ENCODE measurements at places on chromosomes 1 and 21.
A peak's percentile ranks its signal among the peaks of the same experiment; 100 is the strongest.

GRCh38 chr1:159746666-159747065, 32.3 kb upstream of the CRP start:
- DNase-seq, result no peak

DNA sequence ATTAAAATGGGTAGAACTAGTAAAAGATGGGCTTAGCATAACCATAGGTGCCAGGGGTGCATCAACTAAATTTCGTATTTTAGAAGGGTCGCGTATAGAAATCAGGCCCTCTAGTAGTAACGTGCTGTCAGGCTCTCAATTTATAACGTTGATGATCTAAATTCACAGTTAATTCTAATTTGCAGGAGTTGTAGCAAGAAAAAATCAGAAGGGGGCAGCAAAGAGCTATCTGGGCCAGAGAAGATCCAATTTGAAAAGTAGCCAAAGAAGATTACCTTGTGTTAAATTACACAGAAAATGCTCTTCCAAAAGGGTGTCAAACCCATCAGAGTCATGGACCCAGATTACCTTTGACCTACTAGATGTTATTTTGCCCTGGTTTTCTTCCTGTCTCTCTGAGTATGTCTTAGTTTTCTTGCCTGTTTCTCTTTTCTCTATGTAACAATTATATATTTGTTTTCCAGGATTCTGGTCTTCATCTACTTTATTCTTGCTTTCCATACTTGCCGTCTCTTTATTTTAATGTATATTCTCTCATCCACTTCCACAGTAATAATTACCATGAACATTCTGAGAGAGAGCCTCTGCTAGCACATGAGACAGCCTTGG, 1030.9 kb downstream of the AMY1C start:
- DNase-seq, result peak; percentile 32

GRCh38 chr1:1548591-1548990, 8.2 kb upstream of the TMEM240 start:
- DNase-seq, result no peak

DNA sequence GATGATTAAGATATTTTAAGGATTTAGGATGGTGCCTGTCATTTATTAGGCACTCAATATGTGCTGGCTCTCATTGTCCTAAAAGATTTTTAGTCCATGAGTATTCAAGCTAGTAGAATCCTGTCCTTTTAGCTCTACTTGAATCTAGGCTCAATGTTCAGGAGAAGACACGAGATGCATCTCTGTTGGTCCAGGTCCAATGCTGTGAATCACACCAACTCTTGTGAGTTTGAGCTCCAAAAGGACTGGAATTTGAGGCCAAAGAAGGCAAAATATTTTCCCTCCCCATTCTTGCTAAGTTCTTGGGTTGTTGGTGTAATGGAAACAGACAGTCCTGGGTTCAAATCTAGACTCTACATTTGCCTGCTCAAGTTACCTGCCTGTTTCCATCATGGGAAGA, 1.4 kb upstream of the PODN start:
- no peak for DNase-seq

- DNase-seq, result no peak
Measured at GRCh38 chr1:171610385-171610784, 11.7 kb upstream of the MYOCOS start.
